ENCODE measurements at places on chromosomes 4 and X.

GRCh38 chr4:135269125-135269890, 1067.7 kb upstream of the PABPC4L start:
- no peak for DNase-seq

- no peak for DNase-seq
These were observed 202.0 kb downstream of the DCLK2 start for GRCh38 chr4:150280081-150280895.

GRCh38 chr4:13766761-13767540, 139.4 kb upstream of the BOD1L1 start:
- no peak for DNase-seq

GRCh38 chr4:1793496-1793840, 375 bp downstream of the FGFR3 start:
- peak; percentile 60 for DNase-seq

DNA sequence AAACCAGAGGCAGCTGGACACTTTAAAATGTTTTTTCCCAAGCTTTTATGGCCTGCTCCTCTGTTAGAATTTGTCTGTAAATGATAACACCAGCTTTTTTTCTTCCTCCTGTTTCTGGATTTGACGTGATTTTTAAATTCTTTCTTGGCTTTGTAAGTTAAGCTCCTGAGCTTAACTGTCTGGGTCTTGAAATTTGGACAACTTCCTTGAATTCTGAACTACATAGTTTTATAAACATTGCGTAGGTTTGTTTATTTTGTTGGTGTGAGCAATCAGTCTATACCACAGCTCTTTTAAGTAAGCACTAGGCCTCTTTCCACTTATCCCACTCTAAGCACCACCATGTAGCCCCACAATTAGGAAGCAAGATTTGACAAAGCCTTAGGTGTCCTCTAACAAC, 144.4 kb upstream of the GUCY1A1 start:
- DNase-seq: no peak

- DNase-seq: no peak
These were observed 7.9 kb downstream of the PDLIM5 start for GRCh38 chr4:94459462-94460161.

- no peak for DNase-seq
These were observed 14.9 kb upstream of the PDE5A start for GRCh38 chr4:119643306-119644042.

- DNase-seq: no peak
These were observed 42.6 kb downstream of the GASK1B start for GRCh38 chr4:158130204-158130603.

DNA sequence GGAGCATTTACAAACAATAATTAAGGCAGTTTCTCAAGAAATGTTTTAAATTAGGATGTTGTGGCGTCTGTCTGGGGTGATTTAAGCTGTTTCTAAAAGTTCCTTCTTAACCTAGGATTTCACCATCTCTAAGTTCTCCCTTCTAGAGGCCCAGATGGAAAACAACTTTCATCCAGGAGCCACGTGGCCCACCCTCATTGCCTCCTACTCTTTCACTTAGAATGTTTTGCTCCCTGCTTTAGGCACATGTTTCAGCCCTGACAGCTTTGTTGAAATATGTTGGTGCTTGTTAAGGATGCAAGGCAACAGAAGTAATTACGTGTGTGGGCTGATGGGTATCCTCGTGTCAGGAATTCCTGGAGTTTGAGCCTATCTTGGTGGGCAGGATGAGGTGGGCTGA, 131.3 kb downstream of the GUCY2F start:
- no peak for DNase-seq

GRCh38 chr4:94551643-94552564, 100.2 kb downstream of the PDLIM5 start:
- no peak for DNase-seq

Data from activated T-cell treated with anti-CD3 and anti-CD28 coated beads, Interleukin-2, amount 50 U/mL, for 48 hours (primary cell).